ENCODE measurements at places on chromosomes 3 and 15.
A peak's percentile ranks its signal among the peaks of the same experiment; 100 is the strongest.

DNA sequence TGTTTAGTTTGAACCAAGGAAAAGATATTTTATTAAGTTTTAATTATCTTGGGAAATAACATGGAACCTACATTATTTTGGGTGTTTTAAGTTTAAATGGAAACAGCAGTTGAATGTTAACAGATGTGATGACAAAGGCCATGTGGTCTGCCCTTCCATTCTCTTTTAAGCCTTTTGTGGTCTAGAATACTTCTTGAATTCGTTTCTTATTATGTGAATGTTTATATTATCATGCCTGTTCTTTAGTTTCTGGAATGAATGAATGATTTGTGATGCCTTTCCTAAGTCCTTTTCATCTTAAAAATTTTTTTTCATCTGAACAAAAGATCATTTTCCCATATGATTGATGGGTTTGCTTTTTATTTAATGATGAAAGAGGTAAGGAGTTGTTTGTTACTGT lies 44.6 kb downstream of the SNRK start:
- DNase-seq: peak; percentile 50

DNA sequence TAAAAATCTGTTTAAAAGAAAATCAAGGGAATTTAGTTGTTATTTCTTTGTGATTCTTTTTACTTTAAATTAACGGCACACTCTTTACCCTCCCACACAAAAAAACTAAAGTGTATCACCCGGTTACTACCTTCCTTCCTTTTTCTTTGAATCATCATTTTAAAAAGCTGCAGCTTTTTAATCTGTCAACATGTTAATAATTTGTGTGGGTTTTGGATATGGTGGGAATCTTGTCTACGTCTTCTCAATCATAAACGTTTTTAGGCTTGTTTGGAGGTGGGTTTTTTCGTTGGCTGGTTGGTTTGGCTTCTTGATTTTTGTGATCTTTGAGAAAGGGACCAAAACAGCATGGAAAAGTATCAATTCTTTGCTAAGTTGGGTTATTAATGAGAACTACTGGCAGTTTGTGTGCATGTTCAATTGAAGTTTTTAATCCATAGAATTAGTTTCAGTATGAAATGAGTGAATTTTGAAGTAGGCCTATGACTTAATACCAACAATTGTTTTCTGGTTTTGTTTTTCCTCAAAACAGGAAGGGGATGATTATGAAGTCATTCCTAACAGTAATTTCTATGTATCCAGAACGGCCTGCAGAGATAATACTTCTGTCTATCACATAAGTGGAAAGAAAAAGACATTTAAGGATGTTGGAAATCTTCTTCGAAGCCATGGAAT lies 4.5 kb downstream of the SMC4 start:
- no peak for DNase-seq

- DNase-seq: no peak
Observed at GRCh38 chr3:79405183-79405582, 362.6 kb downstream of the ROBO1 start.

DNA sequence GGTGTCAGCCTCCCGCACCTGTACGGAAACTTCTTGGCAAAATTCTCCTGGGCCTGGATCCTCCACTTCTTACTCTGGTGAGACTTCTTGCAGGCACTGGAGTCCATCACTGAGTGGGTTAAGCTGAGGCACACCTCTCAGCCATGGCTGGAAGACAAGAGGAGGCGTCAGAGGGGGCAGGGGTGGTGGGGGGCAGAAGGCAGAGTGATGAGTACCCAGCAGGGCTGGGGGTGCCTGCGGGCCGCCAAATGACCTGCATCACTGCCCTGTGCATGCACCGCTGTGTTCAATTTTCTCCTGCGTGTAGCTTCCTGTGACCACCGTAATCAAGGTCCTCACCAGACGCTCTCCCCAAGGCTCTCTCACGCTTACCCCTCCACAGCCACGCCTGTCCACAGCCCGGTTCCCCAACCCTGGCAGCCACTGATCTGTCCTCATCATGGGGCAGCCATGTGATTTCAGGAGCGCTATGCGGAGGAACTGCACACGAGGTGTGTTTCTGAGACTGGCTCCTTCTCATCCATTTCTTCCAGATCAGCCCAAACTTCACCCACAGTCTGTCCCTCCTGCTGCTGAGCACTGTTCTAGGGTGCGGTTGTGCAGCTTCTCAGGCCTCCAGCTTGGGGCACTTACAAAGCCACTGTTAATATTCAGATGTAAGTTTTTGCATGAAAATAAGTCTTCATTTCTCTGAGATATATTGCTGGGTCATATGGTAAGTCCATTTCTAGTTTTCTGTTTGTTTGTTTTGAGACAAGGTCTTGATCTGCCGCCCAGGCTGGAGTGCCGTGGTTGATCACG lies 5.2 kb downstream of the C3orf22 start:
- DNase-seq: no peak

All from astrocyte (in vitro differentiated cells and primary cell).